Stimulated activated CD4-positive, alpha-beta T cell treated with anti-CD3 and anti-CD28 coated beads, TNF-alpha, amount 100 ng/mL, for 4 hours (primary cell): ENCODE measurements at places on chromosomes 4 and X.
A peak's percentile ranks its signal among the peaks of the same experiment; 100 is the strongest.

DNA sequence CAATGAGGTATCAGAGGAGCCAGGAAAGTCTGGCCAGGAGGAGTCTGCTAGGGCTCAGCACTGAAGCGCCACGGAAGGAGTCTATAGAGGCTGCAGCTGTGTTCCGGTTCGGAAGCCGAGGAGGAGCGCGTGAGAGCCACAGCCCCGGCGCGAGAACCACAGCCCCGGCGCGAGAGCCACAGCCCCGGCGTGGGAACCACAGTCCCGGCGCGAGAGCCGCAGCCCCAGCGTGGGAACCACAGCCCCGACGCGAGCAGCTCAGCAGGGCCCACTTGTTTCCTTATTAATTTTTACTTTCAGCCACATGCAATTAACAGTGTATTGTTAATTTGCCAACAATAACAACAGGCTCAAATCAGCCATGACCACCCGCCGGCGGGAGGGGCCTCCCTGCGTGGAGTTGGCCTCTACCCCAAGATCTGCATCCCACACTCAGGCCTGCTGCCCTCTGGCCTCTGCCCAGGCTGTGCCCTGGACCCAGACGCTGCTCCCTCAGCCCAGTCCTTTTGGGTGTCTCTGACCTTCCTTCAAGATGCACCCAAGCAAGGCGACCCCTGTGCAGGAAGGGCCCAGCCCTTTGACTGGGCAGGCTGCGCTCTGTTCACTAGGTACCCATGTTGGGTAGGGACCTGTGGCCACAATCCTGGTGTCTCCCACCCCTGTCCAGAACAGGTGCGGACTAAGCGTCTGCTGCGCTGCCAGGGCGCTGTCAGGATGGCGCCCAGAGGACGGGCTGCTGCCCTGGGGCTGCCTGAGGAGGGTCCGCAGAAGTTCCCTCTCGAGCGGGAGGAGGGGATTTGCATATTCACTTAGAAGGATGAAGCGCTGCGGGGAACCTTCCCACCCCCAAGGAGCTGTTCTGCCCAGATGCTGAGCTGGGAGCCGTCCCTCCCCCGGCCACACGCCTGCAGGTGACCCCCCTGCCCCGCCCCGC is 113.8 kb downstream of the ADRA2C start:
- DNase-seq, result no peak

DNA sequence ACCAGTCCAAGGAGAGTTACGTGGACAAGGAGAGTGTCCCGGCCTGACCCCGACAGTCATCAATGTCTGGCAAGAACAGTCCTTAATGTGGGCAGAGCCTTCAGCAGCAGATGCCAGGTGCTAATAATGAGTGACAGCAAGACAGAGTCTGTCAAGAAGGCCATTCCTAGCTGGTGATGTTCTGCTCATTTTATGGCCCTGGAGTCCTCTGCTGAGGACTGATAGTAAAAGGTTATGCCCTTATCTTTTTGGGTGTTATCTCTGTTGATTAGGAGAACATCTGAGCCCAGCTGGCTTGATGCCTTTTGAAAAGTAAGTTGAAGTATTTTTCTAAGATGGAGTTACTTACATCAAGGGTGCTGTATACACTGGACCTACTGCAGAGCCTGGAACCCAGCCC is 67.3 kb downstream of the SLC34A2 start:
- DNase-seq, result no peak

DNA sequence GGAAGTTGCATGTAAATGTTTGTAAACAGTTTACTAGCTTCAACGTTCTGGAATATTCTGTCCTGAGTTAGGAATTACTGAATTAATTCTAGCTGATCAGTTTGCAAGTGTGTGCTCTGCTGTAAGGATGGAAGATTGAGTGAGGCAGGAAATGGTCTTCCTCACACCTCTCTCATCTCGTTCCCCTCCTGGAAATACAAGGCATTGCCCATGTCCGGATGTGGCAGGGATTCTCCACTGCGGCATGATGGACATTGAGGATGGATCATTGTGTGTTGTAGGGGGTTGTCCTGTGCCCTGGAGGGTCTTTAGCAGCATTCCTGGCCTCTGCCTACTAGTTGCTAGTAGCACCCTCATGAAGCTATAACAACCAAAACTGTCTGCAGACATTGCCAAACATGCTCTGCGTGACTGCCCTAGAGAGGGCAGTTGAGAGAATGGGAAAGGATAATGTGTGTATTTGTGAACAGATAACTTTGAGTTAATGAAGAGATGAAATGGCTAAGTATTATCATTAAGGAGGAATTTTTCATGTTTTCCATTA is 12.6 kb downstream of the CA5B start:
- DNase-seq, result no peak

- no peak for DNase-seq
Observed at GRCh38 chr4:186685767-186686183, 37.9 kb downstream of the FAT1 start.

DNA sequence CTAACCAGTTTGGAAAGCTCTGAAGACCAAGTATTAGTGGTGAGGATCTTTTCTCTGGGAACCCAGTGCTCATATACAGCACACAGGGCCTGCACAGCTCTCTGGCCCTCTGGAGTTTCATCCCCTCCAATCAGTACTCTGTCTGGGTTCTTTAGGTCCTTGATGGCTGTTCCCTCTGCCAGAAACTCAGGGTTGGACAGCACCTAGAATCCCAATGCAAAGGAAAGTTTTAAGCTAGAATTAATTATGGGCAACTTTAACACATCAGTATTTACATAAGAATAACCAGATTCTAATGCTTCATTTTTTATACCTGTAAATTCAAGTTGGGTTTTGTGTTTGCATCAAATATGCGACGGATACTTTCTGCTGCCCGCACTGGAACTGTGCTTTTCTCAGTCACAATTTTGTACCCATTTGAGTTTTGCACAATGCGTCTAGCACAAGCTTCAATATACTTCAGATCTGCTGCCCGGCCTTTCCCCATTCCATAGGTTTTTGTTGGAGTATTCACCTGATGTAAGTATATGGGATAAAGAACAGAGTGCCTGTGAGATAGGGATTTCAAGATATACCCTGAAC is 16.8 kb downstream of the UGDH start:
- no peak for DNase-seq

DNA sequence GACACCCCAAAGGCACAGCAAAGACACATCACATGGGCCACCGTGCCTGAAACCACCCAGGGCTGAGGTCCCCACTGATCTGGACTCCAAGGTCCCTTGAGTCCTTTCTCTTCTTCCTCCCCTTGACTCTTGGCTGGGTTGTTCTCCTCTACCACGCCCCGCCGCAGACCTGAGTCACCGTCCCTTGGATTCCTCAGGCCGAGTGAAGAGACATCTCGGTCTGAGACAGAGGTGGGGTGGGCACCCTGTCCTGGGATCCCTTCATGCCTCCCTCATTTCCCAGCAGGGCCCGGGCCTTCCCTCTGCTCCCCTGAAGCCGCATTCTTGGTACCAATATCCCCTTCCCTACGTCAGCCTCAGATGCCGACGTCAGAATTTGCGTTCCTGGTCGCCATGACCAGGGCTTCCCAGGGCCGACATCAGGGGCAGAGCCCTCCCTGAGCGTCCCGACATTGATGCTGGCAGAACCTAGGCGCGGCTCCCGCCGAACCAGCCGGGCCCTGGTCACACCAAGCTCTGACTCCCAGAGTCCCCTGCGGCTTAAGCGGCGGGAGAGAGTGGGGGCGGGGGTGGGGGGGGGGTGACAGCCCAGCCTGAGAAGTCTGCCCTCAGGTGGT is 498 bp downstream of the MAGEA10 start:
- DNase-seq, result no peak

GRCh38 chrX:136063340-136064079 is 78.3 kb downstream of the SLC9A6 start:
- DNase-seq, result no peak

DNA sequence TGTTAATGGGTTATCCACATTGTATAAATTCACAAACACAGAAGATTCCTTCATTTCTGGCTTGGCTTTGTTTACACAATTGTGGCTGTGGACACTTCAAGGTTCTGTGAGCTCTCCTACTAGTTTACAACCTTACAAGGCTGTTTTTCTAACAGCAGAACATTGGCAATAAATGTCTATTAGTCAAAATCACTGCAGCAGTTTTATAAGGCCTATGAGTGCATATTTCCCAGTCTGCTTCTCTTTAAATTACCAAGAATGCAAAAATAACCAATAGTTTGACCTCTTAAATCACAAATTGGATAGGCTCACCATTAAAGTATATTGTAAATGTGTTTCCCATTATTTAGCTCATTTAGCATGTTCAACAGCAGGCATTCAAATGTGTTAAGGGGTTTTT is 239.2 kb downstream of the DKK2 start:
- no peak for DNase-seq

DNA sequence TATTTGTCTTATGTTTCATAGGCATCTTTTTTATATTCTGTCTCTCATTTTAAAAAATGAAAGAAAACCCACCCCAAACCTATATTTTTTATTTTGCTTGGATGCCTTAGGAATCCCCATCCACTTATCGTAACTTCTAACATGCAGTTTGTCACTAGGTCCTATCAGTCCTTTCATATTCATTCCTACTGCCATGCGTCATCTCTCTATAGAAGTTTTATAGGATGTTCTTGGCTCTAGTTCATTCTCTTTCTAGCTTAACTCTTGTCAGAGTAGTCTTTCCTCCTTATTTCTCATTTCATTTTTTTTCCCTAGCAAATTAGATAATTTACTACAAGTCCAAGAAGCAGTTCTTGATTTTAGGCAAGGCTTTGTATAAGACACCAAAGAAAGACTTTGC is 92.7 kb downstream of the LARP1B start:
- no peak for DNase-seq

DNA sequence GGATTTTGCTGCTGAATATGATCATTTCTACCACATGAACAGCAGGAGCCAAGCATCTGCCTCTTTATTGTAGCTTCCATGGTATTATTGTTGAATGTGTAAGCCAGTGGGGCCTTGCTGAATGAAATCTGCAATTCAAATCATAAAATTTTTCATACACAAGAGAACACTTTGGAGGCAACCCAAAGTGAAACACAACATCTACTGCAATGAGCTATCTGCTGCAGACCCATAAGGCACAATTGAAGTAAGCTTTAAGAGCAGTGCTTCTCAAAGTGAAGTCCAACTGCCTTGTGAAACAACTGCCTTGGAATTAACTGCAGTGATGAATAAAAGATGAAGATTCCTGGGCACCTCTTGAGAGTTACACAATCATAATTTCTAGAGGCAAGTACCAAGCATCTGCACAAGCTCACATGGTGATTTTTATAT is 626.3 kb upstream of the INTU start:
- no peak for DNase-seq

- DNase-seq, result no peak
Observed at GRCh38 chr4:69095301-69095731, 958 bp upstream of the UGT2B7 start.

- no peak for DNase-seq
Observed at GRCh38 chr4:96642490-96642889, 802.6 kb downstream of the PDHA2 start.

DNA sequence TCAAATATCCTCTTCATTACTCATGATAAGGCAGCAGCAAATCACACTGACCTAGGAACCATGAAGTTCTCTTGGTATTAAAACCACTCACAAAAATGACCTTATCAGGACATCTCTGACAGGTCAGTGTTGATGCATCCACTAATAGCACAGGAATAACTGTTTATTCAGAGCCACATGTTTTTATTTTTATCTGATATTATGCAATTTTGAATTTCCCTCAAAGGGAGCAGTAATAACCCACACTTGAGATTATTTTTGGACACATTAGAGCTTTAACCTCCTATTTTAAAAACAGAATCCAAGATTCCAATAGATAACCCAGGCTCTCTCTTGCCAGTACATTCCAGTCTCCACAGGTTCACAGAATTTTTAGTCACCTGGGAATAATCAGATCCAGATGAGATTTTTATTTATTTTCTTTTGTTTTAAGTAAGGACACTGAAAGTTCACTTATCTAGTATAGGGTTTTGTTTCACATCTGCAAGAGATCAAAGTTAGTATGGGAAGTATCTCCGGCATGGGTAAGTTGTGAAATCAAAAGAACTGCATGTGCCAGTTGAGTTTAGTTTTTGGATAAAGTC is 36.3 kb upstream of the MYOZ2 start:
- DNase-seq, result no peak

GRCh38 chr4:21757248-21757647 is 191.3 kb downstream of the KCNIP4 start:
- no peak for DNase-seq

GRCh38 chrX:40863671-40864070 is 128.3 kb upstream of the MED14 start:
- DNase-seq, result no peak

DNA sequence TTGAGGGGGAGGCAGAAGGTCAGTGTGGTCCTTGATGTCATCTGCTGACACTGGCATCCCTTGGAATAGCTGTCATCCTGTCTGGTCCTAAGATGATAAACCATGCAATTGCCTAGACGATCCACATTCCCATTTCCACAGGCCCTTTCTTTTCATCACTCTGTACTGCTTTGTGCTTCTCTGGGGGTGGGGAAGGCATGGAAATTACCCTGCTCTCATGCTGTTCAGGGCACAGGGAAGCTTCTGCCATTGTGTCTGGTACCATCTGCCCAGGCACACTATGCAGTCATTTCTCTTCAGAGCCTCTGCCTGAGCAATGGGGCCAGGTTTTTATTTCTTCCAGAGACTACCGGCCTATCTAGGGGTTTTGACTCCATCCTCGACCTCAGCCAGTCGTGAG is 49.7 kb upstream of the ELOVL6 start:
- no peak for DNase-seq

GRCh38 chrX:17187136-17187756 is 187.8 kb upstream of the NHS start:
- DNase-seq, result no peak

DNA sequence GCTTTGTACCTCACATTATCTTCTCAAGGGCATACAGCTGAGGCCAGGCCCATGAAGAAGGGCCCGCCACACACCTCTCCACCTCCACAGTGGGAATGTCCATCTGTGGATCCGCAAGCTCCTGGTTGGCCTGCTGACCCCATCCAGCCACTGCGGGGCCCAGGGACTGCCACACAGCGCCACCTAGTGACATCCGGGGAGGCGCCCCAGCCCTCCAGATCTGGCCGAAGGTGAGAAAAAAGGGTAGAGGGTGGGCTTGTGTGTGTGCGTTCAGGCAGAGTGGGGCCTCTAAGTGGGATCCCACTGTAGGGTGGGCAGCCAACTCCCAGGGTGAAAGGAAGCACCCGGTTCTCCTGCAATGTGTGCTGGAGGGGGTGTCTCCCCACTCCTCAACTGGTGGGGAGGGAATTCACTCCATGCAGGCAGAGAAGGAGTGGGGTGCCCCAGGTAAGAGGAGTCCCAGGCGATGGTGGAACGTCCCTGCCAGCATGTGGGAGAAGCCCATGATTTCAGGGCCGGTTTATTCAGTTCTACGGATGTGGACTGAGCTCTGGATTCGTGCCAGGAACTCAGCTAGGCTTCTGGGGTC is 117.3 kb downstream of the ENPP6 start:
- DNase-seq, result peak; percentile 12

DNA sequence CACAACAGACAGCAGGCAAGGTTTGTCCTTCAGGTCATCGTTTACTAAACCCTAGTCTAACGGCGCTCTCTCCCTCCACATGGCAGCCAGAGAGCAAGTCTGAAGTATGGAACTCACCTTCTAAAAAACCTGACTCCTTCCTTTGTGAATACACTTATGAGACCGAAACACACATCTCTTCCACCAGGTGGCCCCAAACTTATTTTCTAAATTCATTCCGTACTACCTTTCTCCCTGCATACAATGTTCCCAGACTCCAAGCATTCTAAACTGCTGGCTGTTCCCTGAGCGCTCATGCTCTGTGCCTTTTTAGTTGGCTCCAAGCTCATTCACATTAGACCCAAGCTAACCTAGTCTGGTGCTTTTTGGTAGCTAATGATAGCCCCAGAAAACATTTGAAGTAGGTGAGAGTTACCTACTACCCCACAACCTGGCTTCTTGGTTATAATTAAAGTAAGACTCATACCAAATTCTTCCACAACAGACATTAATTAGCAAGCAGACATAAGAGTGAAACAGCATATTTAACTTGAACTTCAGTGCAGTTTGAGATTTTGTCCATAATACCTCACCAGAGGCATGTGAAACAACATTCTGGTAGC is 67.6 kb upstream of the DCLK2 start:
- DNase-seq, result no peak
